ENCODE measurements at places on chromosomes 3 and 15.

GRCh38 chr3:112046599-112046998 is 12.1 kb downstream of the TMPRSS7 start:
- no peak for DNase-seq

- DNase-seq = no peak
These were observed 89.4 kb downstream of the FOXB1 start for GRCh38 chr15:60093273-60094067.

DNA sequence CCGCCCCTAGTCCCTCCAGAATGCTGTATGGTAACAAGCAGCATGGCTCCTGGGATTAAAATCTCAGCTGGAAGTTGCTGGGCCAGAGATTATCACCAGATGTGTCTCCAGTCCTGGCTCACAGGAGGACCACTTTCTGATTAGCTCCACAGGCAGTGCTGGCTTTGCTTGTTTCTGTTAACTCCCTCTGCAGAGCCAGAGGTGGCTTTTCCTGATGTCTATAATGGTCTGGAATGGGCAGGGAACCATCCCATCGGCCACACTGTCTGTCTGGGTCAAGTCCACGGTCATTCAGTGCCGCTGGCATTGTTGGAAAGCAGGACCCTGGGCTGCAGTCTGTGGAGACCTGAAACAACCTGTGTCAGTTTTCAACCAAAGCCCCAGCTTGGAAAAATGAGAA is 119.6 kb upstream of the CTDSPL start:
- DNase-seq = no peak

- DNase-seq = no peak
These were observed 2.1 kb upstream of the TNK2 start for GRCh38 chr3:195910499-195910845.

GRCh38 chr3:12301513-12301912 is 12.6 kb downstream of the PPARG start:
- DNase-seq = no peak

DNA sequence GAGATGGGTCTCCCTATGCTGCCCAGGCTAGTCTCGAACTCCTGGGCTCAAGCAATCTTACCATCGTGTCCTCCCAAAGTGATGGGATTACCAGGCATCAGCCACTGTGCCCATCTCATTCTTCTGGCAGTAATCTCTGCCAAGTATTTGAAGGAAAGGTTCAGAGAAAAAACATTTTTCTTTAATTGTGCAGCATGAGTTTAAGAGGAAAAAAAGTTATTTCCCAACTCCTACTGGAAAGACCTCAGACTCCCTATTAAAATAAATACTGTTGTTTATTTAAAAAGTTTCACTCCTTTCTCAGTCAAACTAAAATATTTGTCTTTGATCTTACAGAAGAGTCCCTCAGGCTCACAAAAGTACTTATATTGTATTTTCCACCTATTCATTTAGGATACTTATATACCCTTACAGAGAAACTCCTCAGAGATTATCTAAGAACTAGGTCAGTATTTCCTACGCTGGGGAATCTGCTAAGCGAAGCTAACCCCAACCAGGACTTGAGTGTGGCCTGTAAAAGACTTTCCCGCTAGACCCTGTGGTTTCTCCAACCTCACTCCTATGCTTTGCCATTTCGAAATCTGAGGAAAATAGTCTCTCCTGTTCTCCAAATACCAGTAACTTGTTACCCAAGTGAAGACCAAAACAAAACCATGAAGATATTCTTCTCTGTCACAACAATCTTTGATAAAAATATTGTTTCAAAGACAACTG is 28.7 kb downstream of the WWTR1 start:
- DNase-seq = no peak

DNA sequence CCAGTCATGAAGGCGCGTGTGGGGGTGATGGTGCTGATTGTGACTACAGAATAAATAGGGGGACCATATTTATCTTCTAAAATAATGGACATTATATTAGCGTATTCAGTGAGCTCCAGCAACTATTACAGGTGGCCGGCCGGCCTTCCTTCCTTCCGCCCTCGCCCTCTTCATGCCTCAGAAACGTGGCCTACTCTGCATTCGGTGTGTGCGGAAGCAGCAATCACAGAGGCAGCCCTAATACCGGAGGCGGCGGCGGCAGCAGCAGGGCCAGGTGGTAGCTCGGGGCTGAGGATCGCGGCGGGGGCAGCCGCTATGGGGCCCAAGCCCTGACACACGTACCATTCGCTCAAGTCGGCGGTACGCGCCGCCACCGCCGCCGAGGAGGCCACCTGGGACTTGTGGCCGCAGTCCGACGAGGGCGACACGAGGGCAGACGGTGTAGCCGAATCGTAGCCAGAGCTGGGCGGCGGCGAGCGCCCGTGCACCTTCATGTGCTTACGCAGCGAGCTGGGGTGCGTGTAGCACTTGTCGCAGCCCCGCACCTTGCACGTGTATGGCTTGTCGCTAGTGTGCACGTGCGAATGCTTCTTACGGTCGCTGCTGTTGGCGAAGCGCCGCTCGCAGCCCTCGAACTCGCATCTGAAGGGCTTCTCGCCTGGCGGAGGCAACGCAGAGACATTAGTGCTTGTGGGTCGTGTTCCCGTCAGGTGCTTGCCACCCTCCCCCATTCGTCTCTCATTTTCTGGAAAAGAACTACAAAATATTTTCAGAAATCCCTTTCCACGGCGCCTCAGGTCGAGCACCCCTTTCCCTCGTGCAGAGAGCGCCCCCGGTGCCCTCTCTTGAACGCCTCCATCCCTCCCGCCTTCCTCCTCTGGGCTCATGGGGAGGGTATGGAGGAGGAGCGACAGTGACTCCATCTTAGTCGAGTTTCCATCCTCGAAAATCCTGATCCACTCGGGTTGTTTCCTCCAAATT is 15.5 kb downstream of the ZIC4 start:
- DNase-seq = no peak

DNA sequence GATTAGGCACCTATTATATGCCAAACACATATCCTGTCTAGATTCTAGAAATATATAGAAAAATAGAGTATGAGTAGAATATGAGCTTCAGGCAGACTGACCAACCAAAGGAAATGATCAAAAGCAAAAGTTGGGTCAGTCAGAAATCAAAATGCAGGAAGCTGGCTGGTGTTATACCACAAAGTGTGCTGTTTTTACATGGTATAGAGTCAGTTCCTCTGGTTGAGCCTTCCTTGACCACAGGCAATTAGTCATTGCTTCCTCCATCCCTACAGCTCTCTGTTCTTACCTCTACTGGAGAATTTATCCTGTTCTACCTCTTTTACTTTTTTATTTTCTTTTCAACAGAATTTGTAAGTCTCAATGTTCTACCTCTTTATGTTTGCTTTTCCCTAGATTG is 149.8 kb downstream of the TMCO5A start:
- no peak for DNase-seq

- DNase-seq = no peak
These were observed 584.4 kb downstream of the PDCD6IP start for GRCh38 chr3:34382859-34383258.

DNA sequence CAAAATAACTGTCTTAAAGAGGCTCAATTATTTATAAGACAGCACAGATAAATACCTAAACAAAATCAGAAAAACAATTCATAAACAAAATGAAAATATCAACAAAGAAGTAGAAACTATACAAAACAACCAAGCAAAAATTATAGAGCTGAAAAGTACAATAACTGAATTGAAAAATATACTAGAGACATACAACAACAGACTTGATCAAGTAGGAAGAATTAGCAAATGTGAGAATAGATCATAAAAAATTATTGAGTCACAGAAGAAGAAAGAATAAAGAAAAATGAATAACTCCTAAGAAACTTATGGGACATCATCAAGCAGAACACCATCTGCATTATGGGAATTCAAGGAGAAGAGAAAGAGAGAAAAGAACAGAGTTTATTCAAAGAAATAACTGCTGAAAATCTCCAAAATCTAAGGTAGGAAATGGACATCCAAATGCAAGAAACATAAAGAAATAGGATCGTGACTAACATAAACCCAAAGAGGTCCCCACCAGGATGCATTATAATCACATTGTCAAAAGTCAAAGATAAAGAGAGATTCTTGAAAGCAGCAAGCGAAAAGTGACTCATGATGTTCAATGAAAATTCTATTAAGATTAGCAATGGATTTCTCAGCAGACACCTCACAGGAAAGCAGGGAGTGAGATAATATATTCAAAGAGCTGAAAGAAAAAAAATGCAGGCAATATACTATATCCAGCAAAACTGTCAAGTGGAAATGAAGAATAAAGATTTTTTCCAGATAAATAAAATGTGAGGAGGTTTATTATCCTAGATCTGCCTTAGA is 85.9 kb downstream of the DCLK3 start:
- no peak for DNase-seq

DNA sequence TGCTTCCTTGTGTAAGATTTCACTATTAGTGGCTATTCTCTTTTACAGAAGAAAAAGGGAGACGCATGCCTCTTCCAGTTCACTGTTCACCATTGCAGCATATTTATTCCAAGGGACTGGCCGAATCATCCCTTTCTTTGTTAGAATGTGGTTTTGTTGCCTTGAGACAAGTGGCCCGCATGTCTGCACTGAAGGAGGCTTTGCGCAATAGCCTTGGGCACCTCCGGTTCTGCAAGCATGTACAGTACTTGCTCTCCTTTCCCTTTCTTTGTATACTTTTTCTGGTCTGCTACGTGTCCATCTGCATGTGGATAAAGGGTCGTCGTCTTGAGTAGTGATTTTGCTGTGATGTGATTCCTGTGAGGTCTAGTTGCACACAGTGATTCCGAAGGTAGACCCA is 43.0 kb downstream of the FLNB start:
- DNase-seq = no peak

- no peak for DNase-seq
These were observed 21.7 kb upstream of the LRTM1 start for GRCh38 chr3:54949491-54950044.

DNA sequence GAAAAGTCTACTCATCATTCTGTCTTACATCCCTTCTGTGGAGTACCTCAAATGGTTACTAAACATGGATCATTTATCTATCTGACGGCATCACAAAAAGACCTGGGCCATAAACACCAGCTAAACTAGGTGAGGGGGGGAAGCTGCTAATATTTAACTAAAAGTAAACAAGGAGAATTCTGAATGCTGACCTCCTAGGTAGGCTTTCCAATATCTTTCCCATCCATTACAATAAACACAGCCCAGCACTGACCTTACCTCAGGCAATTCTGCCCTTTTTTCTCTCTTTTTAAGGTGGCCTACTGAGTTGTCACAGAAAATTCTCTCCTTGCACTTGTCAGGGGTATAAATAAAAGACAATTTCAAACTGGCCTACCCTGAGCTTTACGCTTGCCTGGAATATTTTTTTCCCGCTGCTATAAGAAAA is 33.1 kb downstream of the USF3 start:
- DNase-seq = no peak

GRCh38 chr3:183446838-183447205 is 18.4 kb upstream of the MCF2L2 start:
- no peak for DNase-seq

- DNase-seq = no peak
These were observed 11.2 kb downstream of the ATP8B4 start for GRCh38 chr15:50107591-50108408.

- no peak for DNase-seq
These were observed 78.7 kb upstream of the SNRK start for GRCh38 chr3:43207628-43208085.

DNA sequence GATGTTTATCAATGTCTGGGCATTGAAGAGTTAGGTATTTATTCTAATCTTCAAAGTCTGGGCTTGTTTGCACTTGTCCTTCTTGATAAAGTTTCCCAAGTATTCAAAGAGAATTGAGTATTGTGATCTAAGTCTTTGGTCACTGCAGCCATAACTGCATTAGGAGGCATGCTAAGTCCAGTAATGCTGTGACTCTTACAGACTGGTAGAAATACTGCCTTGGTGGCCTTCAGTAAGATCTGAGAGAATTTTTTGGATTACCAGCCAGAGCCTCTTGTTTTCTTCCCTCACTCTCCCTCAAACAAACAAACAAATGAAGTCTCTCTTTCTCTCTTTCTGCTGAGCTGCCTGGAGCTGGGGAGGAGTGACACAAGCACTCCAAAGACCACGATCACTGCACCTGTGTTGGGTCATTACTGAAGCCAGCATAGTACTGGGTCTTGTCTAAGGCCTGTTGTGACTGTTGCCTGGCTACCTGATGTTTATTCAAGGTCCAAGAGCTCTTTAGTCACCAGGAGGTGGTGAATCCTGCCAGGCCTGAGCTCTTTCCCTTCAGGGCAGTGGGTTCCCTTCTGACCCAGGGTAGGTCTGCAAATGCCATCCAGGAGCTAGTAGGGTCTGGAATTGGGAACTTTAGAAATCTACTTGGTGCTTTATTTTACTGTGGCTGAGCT is 14.8 kb upstream of the RBP2 start:
- DNase-seq = no peak

DNA sequence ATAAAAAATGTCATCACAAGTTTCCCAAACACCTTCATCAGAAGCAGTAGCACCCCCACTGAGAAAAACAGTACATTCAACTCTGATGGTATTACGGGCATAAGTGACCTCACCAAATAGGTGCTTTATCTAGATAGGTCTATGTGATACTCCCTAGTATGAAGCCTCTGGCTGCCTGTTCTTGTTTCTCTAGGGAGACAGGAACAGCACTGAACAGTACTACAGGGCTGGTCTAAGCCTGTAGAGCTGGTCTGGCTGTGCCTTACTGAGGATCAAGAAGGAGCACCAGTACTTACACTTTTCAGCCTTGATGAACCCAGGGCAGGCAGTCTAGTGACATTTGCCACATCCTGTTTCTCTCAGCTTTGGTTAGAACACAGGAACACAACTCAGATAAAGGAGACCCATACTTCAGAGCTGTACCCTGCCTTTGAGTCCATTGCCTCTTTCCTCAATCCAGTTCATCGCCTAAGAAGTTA is 35.9 kb downstream of the OXNAD1 start:
- no peak for DNase-seq

GRCh38 chr3:147807776-147808175 is 398.6 kb downstream of the ZIC1 start:
- DNase-seq = no peak

DNA sequence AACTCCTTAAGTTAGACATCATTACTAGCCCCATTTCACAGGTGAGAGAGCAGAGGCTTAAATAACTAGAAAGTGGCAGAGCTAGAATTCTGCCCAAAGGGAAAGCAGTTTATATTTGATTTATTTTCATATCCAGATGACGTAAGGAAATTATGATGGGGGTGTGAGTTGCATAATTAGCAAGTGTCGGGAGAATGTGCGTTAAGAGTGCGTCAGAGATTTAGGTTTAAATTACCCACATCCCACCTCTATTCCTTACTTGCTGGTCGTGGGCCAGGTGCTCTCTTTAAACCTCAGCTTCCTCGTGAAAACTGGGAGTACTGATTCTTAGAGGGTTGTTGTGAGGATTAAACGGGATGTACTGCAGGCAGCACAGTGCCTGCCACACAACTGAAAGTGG is 32.3 kb downstream of the FSTL1 start:
- no peak for DNase-seq

DNA sequence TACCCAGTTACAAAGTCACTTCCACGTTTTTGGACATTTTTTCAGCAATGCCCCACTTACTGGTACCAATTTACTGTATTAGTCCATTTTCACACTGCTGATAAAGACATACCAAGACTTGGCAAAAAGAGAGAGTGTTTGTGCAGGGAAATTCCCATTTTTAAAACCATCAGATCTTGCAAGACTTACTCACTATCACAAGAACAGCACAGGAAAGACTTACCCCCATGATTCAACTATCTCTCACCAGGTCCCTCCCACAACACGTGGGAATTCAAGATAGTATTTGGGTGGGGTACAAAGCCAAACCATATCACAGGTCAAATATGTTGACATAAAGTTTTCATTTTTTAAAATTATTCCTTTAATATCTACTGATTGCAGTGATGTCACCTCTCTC is 16.2 kb upstream of the ABI3BP start:
- DNase-seq = no peak

GRCh38 chr3:108804437-108804836 is 18.1 kb upstream of the TRAT1 start:
- DNase-seq = no peak

Data from stimulated activated CD8-positive, alpha-beta memory T cell treated with anti-CD3 and anti-CD28 coated beads, Interleukin-2, amount 100 ng/mL, for 1 hour (primary cell).